ENCODE measurements at places on chromosomes 12 and 14.

GRCh38 chr12:96454396-96454795 lies 35.0 kb upstream of the CFAP54 start:
- no peak for DNase-seq

- no peak for DNase-seq
These were observed 1277.3 kb downstream of the SLC16A7 start for GRCh38 chr12:60872850-60873713.

- DNase-seq: no peak
These were observed at the start of gene NPAS3 for GRCh38 chr14:32938719-32939253. TSS of gene NPAS3 (plus strand) at chr14:32938879.

DNA sequence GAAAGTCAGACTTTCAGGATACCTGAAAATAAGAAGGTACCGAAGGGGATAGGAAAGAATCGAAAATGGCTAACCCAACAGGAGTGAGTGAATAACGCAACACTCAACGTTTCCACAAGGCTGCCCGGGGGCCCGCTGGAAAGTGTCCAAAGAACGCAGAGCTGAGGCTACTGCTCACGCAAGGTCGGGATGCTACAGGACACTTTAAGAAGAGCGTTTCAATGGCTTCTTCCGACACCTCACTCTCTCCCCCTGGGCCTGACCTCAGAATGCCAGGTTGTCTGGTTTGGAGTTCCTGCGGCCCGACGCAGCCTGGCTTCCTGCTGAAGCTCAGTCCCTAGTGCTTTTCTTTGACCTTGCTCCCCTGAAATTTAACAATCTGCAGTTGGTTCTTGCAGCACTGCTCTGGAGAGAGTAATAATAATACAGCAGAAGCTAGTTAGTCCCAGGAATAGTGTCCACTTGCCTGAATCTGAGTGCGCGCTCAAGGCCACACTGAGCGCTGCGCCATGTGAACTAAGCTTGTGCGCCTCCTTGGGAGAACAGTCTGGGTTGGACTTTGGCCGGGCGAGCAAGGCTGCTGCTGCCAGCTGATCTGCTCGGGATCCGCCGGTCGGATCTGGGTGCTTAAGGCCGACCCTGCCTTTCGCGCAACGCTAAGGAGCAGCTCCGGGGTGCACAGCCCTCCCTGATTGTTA lies 2.0 kb upstream of the ALX1 start:
- DNase-seq: no peak

DNA sequence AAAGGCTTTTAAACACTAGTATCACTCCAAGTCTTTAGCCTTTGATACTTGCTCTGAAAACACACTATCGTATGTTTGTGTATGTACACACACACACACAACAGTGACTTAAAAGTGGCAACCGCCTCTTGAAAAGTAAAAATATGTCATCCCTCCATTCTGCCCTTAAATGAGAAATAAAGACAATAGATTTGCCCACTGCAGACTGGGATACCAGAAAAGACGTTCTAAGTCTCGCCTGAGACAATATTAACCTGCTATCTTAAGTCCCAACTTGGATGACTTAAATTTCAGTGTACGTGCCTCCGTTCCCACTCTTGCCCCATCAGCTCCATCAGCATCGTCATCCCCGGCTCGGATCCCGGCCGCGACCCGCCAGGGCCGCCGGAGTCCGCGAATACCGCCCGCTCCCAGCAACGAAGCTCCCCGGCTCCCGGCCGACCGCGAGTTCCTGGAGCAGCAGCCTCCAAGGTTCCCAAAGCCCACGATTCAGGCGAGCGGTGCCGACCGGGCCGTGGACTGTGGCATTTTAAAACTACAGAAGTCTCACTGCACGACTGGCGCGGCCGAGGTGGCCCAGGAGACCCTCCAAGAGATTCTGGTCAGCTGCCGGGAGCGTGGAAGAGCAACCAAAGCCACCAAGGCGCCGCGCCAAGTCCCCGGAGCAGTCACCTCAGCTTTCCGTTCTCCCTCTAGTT lies 2.8 kb upstream of the ARID2 start:
- peak; percentile 48 for DNase-seq

- no peak for DNase-seq
These were observed 105.0 kb downstream of the SNAPC1 start for GRCh38 chr14:61866932-61867920.

- DNase-seq: no peak
These were observed 126.7 kb upstream of the HIF1A start for GRCh38 chr14:61568572-61569011.

GRCh38 chr14:23078692-23079116 lies 16.2 kb downstream of the ACIN1 start:
- peak; percentile 81 for DNase-seq

- DNase-seq: peak; percentile 13
These were observed 22.0 kb upstream of the WDR89 start for GRCh38 chr14:63663428-63664341.

DNA sequence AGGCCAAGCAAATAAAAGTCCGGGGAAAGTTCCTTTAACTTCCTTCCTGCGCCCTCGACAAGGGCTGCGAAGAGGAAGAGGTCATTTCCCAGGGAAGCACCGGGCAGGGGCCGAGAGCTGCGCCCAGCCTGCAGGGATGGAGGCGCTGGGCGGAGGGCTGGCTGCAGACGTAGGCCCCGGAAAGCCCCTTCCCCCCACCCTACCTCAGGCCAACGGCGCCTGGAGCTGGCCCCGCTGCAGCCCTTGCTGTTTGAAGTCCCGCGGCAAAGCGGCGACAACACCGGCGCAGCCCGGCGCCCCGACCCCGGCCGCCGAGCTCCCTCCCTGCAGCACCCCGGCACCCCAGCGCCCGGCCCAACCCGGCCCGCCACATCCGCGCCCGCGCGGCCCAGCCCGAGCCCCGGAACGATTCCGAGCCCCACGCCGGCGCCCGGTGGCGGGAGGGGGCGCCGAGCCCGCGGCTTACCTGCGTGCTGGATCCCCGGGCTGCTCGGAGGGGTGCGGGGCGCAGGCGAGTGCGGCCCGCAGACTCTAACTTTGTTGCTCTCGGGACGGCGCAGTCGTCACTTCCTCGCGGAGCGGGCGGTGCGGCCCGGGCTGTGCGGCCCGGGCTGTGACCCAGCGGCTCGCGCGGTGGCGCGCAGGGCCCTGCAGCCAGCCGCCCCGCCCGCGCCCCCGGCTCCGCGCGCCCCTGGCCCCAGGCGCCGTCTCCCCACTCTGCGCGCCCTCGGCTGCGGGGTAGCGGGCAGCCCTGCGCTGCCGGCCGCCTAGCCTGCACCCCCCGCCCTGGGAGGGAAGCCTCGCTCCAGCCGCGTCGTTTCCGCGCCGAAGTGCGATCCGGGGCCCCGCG lies 64.8 kb upstream of the PTGR2 start:
- DNase-seq: no peak

DNA sequence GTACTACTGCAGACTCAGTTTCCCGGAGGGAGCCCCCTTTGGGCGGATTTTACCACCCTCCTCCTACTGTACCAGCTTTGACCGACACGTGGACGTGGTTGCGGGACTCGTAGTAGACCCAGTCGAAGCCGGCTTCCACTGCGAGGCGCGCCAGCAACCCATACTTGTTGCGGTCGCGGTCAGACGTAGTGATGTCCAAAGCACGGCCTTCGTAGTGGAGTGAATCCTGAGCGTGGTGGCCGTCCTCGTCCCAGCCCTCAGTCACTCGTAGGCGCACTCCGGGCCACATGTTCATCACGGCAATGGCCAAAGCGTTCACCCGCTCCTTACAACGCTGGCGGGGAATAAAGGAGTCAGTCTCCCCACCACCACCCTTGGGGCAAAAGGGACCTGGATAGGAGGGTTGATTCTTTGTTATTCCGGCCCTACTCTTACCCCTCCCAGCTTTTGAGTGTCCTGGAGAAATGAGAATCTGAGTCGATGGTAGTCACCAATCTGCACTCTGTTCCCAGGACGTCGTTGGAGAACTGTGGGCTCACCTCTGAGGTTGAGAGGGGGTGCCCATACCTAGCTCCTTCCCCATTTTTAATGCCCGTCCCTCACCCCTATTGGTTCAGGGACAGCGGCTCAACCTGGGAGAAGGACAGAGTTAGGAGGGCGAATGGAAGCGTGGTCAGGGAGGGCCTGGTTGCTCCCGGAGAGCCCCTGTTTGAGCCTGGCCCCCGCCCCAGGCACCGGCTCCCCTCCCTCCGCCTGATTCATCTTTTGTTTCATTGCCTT lies 3.4 kb downstream of the DHH start:
- no peak for DNase-seq

GRCh38 chr14:61368114-61368710 lies 46.8 kb downstream of the PRKCH start:
- DNase-seq: no peak

DNA sequence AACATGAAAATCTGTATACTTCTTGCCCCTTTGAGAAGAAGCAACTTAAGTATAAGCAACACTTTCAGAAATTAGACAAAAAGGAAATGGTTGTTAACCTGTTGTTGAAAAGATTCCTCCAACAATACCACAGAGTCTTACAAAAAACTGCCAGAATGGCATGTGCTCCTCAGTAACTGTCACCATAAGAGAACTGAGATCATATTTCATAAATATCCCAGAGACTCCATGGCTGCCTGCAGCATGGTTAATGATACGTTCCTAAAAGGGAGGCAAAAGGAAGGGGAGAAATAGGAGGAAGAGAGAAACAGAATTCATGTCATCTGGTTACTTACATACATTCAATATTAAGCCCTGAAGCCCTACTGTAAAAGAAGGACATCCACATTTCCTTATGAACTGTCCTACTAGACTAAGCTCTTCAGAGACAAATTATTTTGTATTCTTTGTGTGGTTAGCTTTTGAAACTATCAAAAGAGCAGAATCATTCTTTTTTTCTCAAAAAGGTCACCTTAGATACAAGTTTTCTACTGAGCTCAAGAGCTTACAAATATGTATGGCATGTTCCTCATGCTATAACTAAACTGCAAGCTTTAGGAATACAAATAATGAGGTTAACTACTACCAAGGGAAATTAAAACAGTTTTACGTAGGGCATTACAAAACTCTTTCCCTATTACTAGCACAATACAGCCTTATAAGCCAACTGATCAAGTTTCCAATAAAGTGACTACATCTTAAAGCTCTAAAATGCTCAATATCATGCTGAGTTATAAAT lies 37.8 kb downstream of the ERGIC2 start:
- DNase-seq: no peak
